ENCODE measurements at places on chromosomes 2 and 18. TPM values are rescaled to one million over a fixed set of nuclear protein-coding genes. Genes with fewer than 3 reads are reported as not detected.
A peak's percentile ranks its signal among the peaks of the same experiment; 100 is the strongest.

GRCh38 chr2:43106559-43107527 is 119.6 kb downstream of the ZFP36L2 start:
- DNase-seq, result no peak

DNA sequence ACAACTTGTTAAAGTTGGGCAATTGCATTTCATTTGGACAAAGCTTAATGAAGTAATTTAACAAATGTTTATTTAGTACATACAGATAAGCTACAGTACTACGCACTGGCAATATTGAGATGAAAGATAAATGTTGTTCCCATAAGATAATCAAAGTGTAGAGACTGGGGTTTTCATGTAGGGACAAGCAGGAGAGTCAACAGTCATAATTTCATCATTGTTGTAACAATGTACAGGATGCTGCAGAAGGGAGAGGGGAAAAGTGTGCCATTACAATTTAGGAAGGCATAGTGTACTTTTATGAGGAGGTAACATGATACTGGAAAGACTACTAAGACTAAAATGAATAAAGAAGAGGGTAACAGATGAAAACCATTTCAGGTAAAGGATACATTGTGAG is 441.6 kb downstream of the ERBB4 start:
- no peak for DNase-seq

DNA sequence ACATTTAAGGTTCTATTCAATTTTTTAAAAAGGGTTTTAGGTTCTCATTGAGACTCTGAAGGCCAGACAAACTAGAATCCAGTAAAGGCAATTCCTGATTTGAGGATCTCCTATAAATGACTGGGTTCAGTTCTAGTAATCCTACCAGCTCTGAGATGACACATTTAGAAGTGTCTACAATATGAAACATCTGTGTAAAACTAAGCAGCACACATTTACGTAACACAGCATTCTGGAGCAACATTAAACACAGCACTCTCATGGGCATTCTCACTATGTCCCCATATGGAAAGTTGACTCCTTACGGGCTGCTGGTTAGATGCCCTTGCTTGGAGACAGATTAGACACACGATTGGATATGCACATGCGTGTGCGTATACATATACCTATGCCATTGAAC is 114.4 kb downstream of the ZNF385B start:
- DNase-seq, result no peak

DNA sequence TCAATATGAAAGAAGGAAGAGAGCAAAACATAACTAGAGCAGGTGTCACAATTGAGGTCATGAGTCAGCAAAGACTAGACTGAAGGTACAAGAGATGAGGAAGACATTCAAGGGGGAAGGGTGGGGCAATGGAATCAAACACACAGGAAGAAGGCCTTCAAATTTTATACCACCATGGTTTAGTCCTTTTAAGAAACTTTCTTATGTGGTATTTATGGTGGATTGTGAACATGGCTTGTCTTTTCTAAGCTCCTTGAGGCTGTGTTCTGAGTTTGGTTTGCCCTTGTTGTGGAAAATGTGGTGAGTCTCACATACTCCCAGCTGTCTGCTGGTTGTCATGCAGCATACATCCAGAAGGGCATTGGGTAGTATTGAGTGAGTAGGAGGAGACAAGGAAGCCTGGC is 62.1 kb downstream of the NABP1 start:
- DNase-seq, result no peak

DNA sequence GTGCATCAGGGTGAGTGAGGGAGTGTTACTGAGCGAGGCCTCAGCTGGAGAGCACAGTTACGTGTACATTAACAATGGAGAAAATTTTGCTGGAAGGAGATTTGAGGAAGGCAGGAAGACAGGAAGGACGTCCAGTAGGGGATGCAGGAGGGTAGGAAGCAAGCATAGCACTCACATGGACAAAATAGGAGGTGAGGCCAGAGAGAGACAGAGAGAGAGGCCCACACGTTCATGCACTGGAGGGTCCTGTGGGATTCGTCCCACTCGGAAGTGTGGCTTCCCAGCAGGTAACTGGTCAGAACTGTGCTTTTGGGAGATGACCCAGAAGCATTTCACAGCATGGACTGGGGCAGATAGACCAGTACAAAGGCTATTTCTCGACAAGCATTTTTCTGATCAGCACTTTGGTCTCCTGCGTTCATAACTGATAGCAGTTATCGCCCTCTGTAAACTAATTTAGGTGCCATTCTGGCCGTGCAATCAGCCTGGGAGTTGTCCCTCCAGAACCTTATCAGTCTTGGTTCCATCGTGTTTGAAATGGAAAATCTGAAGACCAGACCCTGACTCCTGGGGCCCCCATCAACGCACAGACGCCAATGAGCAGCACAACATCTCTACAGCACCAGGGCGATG is 5.7 kb downstream of the LCT start:
- DNase-seq, result no peak

DNA sequence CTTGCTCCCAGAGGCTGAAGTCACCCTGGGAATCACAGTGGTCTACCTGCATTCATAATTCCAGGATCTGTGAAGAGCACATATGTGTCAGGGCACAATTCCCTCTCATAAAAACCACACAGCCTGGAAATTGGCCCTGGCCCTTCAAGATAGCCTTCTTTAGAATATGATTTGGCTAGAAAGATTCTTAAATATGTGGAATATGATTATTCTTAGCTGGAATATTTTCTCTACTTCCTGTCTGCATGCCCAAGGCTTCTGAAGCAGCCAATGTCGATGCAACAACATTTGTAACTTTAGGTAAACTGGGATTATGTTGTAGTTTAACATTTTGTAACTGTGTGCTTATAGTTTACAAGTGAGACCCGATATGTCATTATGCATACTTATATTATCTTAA is 24.2 kb downstream of the ICOS start:
- no peak for DNase-seq

DNA sequence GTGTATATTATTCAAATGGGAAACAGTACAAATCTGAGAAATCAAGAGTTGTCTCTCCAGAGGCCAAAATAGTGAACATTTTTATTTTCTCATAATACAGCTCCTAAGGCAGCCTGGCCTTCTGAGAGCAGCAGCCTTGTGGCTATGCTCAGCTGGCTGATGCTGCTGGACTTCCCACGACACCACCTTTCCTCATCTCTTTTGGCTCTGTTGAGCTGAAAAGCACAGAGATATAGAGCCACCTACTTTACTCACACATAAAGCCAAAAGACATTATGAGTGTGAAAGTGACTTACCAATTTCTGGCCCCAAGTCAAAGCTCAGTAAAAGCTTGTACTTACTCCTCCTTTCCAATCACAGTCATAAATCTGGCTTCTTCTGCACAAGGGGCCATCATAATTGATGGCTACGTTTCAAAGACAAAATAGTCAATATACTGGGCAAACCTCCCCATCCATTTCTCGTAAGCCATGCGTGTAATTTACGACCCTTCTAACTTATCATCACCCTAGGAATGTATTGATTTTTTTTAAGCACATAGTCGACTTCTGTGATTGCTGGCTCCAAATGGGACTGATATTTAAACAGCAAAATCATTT is 18.6 kb upstream of the REG3A start:
- DNase-seq, result no peak

DNA sequence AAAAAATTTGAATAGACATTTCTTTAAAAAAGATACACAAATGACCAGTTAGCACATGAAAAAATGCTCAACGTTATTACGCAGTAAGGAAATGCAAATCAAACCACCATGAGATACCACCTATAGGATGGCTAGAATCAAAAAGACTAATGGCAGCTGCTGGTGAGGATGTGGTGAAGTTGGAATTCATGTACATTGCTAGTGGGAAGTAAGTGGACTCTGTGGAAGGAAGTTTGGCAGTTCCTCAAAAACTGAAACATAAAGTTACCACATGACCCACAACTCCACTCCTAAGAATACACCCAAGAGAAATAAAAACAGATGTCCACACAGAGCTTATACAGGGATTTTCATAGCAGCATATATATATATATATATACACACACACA is 51.2 kb downstream of the MBP start:
- no peak for DNase-seq

- peak; percentile 58 for DNase-seq
Measured at GRCh38 chr18:9814431-9814830, 71.3 kb upstream of the TXNDC2 start.

- DNase-seq, result no peak
Measured at GRCh38 chr2:234687718-234688475, 191.0 kb upstream of the ARL4C start.

DNA sequence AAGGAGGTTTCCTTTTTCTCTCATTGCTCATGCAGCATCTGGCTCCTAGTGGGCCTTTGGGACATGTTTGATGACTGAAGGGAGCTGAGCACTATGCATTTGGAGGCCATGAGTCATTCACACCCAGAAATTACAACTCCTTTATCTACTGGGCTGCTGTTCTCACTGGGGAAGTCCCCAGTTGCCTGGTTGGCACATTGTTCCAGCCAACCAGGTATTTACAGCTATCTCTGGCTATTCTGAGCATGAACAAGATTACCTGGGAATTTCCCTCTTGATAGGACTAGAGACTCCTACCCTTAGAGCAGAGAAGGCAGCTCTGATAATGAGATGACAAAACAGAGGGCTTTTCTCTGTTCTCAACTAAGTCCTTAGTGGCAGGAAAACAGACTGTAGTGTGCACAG is 206.5 kb downstream of the SETBP1 start:
- DNase-seq, result peak; percentile 60

DNA sequence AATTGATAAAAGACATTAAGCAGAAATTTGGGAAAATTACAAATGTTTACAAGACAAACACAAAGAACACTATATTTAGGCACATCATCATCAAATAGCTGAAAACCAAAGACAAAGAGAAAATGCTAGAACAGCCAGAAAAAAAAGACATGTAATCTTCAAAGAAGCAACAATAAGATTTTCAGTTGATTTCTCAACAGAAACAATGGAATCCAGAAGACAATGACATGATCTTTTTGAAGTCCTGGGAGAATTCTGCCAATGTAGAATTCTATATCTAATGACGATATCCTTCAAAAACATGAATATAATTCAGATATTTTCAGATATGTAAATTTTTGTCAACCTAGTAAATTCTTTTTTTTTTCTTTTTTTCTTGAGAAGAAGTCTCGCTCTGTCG is 179.0 kb downstream of the PTPRM start:
- no peak for DNase-seq

GRCh38 chr18:9928646-9929259 is 14.9 kb downstream of the VAPA start:
- DNase-seq, result no peak

DNA sequence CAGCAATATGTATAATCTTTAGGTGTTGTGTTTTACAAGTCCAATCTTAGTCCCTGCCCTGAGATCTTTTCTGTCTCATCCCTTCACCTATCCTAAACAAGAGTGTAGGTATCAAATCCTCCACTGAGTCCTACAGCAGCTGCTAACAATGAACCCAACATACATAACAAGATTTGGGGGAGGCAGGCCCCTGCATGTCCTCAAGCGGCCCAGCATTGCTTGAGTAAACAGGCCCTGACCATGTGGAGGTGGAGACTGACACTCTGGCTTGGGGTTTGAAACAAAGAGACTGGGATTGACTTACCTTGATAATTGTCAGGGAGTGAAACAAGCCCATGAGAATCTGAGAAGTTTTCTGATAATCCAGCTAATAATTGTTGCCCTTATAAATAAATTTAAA is 213.4 kb downstream of the STK39 start:
- DNase-seq, result no peak

GRCh38 chr2:82879803-82880202 is 1579.3 kb downstream of the SUCLG1 start:
- no peak for DNase-seq

- DNase-seq, result no peak
Measured at GRCh38 chr18:69897397-69898108, 50.1 kb downstream of the CD226 start.

DNA sequence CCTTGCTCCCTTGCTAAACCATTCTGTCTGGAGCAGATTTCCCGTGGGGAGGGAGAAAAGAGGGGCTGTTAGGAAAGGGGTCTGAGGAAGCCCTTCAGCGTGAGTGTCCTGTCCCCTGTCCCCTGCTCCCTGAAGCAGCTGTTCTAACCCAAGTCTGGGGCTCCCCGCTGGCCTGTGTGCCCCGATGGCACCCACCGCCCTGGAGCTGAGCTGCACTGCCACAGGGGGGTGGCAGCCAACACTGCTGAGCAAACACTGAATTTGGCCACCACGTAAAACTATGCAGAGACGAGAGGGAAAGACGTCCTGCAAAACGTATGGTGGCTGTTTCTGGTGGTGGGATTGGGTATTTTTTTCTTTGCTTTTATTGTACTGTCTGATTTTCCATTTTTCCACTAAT is 17.9 kb downstream of the KCNG2 start:
- no peak for DNase-seq

- DNase-seq, result no peak
Measured at GRCh38 chr2:136251885-136252585, 134.1 kb upstream of the CXCR4 start.

- no peak for DNase-seq
Measured at GRCh38 chr2:136247204-136247950, 129.4 kb upstream of the CXCR4 start.

DNA sequence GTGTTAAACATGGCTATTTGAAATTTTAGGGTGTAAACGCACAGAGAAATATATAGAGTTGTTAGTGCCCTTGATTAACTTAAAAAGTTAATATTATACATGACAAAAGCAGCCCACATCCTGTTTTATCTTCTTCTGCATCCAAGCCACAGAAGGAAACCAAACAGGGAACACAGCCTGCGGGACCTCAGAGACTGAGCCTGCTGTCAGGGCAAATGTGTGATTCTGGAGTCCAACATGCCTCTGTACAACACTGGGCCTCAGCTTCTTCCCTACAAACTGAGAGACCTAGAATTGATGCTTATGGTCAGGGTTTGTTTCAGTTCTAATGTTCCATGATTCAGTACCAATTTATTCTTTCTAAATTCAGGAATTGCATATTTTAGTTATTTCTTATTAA is 404.7 kb downstream of the FBXO15 start:
- DNase-seq, result no peak

GRCh38 chr2:126444512-126444911 is 211.4 kb upstream of the GYPC start:
- DNase-seq, result no peak

- no peak for DNase-seq
Measured at GRCh38 chr18:61887838-61888237, 5.0 kb downstream of the RNF152 start.

- no peak for DNase-seq
Measured at GRCh38 chr2:197946562-197946961, 142.2 kb downstream of the PLCL1 start.

- no peak for DNase-seq
Measured at GRCh38 chr18:31402026-31402373, 25.4 kb downstream of the DSG4 start.

GRCh38 chr18:21897811-21898210 is 157.2 kb downstream of the MIB1 start:
- peak; percentile 20 for DNase-seq

GRCh38 chr2:37325625-37326071 is 1.0 kb upstream of the PRKD3 start:
- no peak for DNase-seq

GRCh38 chr2:191209340-191209739 is 35.9 kb upstream of the MYO1B start:
- no peak for DNase-seq

GRCh38 chr2:198641161-198641560 is 816.6 kb downstream of the SATB2 start:
- no peak for DNase-seq

- no peak for DNase-seq
Measured at GRCh38 chr2:226730481-226730880, 69.1 kb downstream of the IRS1 start.

GRCh38 chr2:111072220-111072871 is 48.4 kb upstream of the BCL2L11 start:
- DNase-seq, result peak; percentile 79

Gene SERPINB12
- total RNA-seq, result not detected

Gene RBKS
- 4.4 TPM for total RNA-seq

Gene EML6
- not detected for total RNA-seq

Gene ATP6V1C2
- total RNA-seq, result not detected

Gene SLC23A3
- total RNA-seq, result 0.07 TPM

Gene CDCA7
- total RNA-seq, result 14.8 TPM

Gene NGEF
- 72.6 TPM for total RNA-seq
